ENCODE measurements at places on chromosomes 5 and 9. TPM values are rescaled to one million over a fixed set of nuclear protein-coding genes. Genes with fewer than 3 reads are reported as not detected.
A peak's percentile ranks its signal among the peaks of the same experiment; 100 is the strongest.

DNA sequence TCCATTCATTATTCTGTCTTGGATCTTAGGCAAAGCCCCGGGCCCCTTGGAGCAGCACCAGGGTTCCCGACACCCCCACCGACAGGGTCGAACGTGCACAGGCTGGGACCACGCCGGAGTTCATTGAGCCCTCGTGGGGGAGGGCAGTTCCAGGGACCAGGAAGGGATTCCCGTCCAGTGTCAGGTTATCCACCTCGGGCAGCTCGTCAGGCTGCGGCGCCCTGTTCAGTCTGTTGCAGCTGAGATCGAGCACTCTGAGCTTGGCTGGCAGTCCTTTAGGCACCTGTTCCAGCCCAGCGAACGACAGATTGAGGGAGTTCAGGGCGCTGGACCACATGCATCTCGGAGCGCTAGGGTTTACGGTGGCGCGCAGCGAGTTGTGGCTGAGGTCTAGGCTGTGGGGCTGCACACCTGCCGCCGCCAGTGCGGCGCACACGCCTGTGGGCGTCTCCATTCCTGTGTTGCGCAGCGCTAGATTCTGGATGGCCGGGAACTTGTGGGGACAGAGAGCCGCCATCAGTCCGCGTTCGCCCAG is 1.1 kb downstream of the CD14 start:
- H3K27me3 ChIP-seq = peaks cover 4% of the 10 kb centered on the region
- peaks cover 13% of the 10 kb centered on the region for H3K4me1 ChIP-seq
- no peak for DNase-seq
- no peak overlapping the region for H3K27ac ChIP-seq
- peak overlapping the region; percentile 58 for H3K4me3 ChIP-seq

DNA sequence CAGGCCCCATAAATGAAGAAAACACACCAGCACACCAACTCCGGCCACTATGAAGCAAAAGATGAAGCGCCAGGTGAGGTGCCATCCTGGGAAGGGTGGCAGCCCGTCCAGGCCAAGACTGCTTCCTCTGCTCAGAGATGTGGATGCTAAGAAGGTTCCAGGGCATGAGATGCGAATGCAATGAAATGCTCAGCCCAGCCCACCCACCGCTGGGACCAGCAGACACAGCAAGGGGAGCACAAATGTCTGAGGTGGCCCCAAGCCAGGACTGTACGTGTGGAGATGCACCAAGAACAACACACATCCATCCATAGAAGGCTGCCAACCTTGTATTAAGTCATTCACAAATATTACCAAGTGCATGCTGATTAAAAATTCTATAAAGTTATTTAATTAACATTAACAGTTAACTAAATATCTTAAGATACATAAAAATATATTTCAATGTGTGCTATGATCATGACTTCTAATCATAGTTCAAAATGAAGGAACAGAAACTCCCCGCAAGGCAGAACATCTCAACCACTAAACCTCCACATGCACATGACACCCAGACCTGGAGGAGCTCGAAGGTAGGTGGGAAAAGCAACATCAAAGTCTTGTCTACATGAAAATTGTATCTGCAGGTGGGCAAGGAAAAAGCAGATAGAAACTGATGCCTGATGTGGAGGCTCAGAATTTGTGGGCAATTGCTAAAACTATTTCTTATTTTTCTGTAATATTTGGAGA is 43.7 kb downstream of the BICD2 start:
- H3K4me3 ChIP-seq = no peak overlapping the region
- DNase-seq = no peak
- peaks cover 60% of the 10 kb centered on the region for H3K36me3 ChIP-seq

DNA sequence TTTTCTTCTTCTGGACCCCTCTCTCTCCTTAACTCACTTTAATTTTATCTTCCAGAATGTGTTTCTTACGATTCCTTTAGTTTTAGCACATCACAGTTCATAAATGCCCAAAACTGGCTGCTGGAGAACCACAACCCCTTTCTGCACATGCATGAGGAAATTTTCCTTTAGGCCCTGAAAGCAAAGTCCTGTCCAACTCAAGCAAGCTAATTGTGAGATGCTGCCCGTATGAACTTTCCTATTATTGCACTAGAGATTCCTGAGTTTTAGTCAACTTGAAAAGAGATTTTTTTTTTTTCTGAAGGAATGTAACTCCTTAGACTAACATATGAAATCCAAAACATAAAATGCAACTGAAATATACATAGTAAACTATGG is 52.1 kb upstream of the DAB2 start:
- H3K4me3 ChIP-seq = no peak overlapping the region
- no peak for DNase-seq
- H3K27me3 ChIP-seq = no peaks in the 10 kb centered on the region
- no peak overlapping the region for H3K27ac ChIP-seq
- H3K4me1 ChIP-seq = no peaks in the 10 kb centered on the region

- no peak for DNase-seq
- no peaks in the 10 kb centered on the region for H3K36me3 ChIP-seq
- no peaks in the 10 kb centered on the region for H3K4me1 ChIP-seq
- no peak overlapping the region for H3K4me3 ChIP-seq
Measured at GRCh38 chr5:147437161-147437596, 72.7 kb downstream of the DPYSL3 start.

- no peak overlapping the region for H3K4me3 ChIP-seq
- H3K36me3 ChIP-seq = no peaks in the 10 kb centered on the region
- peaks cover 34% of the 10 kb centered on the region for H3K4me1 ChIP-seq
- H3K27ac ChIP-seq = no peak overlapping the region
Measured at GRCh38 chr9:111940697-111941096, 44.1 kb downstream of the UGCG start.

Gene TXNDC8
- total RNA-seq = not detected

Gene RMND5B
- 37.5 TPM for total RNA-seq

Gene ARSI
- not detected for total RNA-seq

Gene PTGES
- not detected for total RNA-seq

Gene GNA14
- not detected for total RNA-seq

Gene ANKRD18B
- total RNA-seq = not detected

Data from GM12878 (cell line).